ENCODE measurements at places on chromosomes 11 and 22.

- no peak for DNase-seq
Observed at GRCh38 chr11:72723508-72723907, 28.7 kb downstream of the ARAP1 start.

- no peak for DNase-seq
Observed at GRCh38 chr11:60978546-60979380, 7.3 kb downstream of the CD6 start.

DNA sequence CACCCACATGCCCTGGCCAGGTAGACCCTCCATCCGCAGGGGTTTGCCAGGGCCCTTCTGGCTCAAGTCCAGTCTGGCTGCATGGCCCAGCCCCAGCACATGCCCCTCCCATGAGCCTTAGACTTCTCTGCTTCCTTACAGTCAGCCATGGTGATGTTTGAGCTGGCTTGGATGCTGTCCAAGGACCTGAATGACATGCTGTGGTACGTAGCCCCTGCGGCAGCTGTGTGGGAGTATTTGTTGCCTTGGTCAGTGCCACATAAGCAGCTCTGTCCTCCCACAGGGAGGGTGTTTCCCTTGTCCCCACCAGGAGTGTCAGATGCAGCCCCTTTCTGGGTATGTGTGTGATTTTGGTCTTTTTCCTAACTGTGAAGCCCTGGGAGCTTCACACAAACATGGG lies 17.5 kb downstream of the CDC45 start:
- DNase-seq = no peak

GRCh38 chr11:2143799-2144543 lies 4.8 kb upstream of the IGF2 start:
- no peak for DNase-seq

GRCh38 chr22:28444659-28445058 lies 235.0 kb downstream of the TTC28 start:
- DNase-seq = no peak

DNA sequence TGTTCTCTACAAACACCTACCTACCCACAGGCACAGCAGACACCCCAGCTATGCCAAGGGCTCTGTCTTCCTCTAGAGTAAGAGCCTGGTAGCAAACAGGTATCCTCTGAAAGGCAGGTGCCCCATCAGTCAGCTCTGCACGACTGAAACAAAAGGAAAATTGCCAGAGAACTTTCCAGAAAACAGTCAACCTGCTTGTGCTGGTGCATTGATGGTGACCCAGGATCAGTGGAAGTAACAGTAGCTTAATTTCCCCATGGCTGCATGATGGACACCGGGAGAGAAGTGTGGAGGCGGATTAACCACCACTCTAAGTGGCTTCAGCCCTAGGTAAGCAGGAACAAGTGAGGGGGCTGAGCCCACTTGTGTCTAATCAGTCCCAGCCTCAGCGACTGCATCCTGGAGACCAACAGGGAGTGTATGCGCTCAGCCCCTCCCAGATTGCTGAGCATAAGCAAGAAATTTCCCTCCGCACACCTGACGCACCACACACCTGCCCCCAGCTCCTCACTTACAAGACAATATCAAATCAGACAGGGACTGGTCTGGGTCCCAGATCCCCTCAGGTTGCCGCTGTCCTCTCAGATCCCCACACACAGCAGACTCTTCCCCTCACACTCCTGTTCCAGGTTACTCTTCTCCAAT lies 70.7 kb upstream of the IGLL5 start:
- no peak for DNase-seq

DNA sequence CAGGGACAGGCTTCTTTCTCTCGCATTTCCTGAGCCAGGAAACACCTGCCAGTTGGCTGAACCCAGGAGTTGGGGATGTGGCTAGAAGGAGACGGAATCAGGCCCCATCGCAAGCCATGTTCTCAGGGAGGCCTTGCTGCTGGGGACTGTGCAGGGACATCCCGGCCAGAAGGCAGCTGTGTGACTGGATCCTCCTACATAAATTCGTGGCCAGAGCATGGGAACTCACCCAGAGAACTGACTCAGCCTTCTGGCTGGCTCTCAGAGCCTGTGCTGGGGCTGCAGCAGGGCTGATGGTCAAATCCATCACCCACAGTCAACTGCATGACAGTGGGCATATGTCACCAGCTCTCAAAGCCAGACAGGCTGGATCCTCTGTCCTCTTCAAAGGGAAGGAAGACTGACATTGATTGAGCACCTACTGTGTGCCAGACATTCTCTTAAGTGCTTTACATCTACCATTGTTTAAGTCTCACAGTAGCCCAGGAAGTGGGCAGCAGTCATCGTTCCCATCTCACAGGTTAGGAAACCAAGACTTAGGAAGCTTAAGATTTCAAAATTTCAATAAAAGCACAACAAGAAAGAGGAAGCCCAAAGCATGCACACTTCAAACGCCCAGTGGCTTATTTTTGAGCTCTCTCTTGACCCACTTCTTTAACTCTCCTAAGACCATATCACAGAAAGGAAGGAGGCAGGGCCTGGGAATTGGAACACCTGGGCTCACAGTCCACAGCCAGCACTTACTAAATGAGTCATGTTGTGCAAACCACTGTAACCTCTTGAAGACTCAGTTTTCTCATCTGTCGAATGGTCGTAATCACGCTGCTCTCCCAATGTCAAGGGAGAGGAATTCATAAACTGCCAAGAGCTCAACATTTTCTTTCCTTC lies 30.9 kb upstream of the CACNG2 start:
- DNase-seq = no peak

DNA sequence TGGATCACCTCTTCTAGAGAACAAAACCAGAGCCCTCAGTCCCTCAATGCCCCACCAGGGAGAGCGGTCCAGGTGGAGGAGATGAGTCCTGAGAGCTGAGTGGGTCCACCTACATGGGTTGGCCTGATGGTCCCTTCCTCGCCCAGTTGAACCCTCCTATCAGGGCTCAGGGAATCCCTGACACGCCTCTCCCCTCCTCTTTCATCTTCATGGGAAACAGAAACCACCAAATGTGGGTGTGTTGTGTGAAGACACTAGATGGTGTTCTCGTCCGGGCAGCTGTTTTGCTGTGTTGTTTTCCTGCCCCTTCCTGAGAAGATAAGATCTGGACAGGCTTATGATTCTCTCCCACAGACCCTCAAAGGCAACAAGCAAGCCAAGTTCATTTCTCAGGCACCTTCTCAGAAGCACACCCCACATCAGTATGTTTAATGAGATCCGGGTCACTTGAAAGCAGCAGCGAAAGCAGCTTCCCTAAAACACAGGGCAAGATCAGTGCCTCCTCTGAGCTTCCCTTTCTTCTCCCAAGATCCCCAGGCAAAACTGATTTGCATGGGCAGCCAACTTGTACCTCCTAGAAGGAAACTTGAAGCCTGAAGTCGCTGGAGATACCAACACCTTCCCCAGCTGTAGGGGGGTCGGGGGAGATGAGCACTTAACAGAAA lies 35.3 kb upstream of the POU2AF1 start:
- DNase-seq = no peak

GRCh38 chr11:20360650-20361049 lies 2.9 kb upstream of the HTATIP2 start:
- DNase-seq = no peak

- DNase-seq = no peak
Observed at GRCh38 chr11:69711822-69712801, 8.3 kb upstream of the FGF19 start.

Data from esophagus squamous epithelium (tissue), 5 donors.